Stimulated activated CD4-positive, alpha-beta T cell treated with anti-CD3 and anti-CD28 coated beads, Interleukin-4, amount 100 ng/mL, for 48 hours (primary cell): ENCODE measurements at places on chromosomes 1 and 21.

DNA sequence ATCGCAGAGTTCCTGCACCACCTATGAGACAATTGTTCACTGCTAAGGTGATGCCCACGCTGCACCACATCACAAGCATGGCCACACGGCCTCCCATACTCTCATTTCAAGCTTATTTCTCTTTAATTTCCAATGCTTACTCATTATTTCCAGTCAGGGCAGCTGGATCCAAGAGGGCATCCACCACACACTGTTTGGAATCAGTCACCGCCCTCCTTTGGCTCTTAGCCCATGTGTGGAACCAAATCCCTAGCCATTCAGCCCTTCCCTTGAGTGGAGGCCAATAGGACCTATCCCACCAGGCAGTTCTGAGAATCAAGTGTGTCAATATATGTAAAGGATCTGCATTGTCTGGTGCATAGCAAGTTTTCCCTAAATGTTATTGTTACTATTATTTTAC is 26.3 kb upstream of the PALMD start:
- DNase-seq: no peak

- peak; percentile 16 for DNase-seq
Observed at GRCh38 chr1:179080866-179081686, 794 bp upstream of the TOR3A start.

DNA sequence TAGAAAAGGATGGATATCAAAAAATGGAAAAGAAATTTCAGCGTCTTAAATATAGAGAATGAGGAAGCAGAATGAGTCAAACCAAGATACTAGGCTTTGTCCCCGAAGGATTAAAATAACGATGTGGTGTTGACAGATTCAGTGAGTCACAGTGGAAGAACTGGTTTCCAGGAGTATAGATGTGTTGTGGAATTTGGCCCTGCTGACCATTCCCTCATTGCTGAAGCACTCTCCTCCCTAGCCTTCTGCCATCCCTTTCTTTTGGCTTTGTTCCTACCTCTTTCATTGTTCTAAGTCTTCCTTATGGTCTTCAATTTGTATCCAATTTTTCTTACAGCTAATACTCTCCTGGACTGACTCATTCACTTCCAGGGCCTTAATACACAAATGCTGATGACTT is 23.1 kb upstream of the USP25 start:
- no peak for DNase-seq

DNA sequence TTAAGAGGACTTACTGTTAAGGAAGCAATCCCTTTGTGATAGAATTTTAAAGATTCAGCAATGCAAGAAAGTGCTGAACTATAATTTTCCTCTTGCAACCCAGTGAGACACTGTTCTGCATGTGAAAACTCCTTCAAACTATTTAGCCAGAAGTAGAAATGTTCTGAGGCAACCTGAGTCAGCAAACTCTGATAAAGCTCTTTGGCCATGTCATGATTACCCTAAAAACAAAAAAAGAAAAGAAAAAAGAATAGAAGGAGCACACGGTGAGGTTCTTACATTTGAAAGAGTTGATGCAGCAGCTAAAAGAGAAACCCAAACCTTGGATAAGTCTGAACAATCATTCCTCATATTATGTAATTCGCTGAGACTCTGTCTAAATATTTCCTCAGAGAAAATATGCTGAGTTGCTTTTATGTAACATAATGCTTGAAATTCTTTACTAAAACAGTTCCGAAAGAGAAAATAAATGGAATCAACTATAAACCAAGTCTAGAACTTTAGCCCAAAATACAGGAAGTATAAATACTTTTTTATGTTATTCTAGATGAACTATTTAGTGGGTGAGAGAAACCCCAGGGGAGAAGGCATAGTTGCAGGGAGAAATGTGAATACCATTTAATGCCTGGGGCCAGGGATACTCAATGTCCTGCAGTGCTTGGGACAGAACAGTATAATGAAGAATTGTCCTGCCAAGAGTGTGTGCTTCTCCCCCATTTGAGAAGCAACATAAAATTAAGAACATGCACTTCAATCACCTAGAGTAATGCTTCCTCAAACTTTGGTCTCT is 60.0 kb downstream of the INTS7 start:
- DNase-seq: no peak

- DNase-seq: no peak
Observed at GRCh38 chr1:230807561-230808280, 60.5 kb downstream of the CAPN9 start.

GRCh38 chr1:193427524-193427923 is 241.1 kb upstream of the B3GALT2 start:
- DNase-seq: no peak

- no peak for DNase-seq
Observed at GRCh38 chr1:78855258-78855657, 151.3 kb downstream of the ADGRL4 start.

DNA sequence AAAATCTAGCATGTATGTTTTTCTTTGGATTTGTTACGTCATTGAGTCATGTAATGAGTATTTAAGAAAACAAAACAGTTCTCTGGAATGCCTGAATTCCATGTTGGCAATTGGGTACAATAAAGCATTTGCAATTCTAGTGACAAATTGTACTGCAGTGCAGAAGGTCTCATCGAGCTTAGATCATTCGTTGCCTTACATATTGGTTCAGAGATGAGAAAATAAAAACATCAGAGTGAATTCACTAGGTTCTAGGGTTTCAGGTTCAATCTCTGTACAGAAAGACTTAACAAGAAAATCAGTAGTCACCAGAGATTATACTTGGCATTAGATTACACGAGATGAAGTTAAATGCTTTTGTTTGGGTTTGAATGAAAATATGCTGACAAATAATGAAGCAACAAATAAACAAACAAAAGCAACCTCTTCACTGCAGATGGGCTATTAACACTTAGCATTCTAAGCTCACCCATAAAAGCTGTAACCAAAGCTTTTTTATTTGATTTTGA is 124.7 kb downstream of the RYR2 start:
- no peak for DNase-seq

DNA sequence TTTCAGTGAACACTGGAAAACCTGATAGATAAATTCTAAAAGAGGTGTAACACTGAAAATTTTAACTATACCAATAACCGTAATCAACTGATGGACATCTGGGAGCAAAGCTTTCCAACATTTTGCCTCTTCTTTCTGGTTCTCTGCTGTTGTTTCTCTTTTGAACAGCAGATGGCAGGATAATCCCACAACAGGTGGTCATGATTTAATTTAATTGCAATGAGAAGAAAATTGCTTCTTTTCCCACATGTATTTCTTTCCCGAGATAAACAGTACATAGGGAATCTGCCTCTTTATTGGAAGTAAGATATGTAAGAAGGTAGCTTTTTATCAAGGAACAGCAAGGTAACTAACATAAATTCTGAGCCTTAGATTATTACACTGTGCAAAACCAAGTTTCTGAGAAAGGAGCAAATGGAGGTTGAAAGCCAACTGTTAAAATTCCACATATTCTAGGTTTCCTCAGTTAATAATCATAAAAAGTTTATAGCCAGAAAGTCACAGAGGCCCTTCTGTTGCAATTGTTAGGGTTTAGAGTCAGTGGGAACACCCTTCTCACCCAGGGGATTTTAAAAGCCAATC is 72.9 kb downstream of the RPS6KA1 start:
- DNase-seq: no peak

- no peak for DNase-seq
Observed at GRCh38 chr1:100536031-100536430, 1.9 kb upstream of the GPR88 start.

- no peak for DNase-seq
Observed at GRCh38 chr1:203362720-203363025, 11.8 kb upstream of the FMOD start.

DNA sequence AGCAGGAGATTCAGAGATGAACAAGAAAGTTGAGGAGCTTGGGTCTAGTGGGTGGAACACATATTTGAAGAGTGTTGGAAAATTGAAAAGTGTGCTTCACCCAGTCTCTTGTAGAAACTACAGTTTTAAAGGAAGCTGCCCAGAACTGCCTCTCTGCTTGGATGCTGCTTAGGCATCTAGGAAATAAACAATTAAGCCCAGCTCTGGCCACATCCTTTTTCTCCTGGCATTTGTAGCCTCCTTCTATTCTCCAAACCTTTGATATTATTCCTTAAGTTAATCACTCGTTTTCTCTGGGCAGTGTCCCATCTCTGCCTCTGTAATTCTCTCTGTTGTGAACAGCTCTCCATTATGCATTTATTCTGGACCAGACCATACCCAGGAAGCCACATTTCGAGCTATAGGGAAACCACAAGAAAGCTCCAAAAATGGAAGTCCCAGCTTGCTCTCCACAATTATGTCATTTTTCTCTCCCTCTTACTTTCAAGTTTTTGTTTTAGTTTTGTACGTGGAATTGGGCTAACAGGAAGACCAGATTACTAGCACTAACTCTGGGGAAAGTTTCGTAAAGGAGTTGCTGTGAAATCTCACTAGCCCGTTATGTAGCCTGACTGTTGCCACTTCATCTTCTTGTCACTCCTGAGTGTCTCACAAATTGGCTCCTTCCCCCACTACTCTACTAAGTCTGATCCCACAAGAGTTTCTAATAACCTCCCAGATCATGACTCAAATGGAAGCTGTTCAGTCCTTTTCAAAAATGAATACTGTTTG is 102.2 kb downstream of the NTMT2 start:
- no peak for DNase-seq

DNA sequence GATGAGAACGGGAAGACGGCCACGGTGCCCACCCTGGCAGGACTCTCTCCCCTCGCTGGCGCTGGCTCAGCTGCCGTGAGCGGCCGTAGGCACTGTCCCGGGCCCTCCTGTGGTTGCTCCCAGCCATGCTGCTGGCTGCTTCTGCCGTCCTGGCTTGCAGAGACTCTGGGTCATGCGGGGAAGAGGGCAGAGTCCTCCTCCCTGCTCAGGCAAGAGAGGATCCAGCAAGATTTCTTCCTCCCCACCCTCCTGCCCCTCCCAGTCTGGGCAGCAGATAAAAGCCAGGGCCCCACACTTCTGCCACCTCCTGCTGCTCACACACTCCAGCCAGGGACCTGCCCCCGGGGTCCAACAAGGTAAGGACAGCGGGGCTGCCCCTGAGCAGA is 60.1 kb downstream of the AGPAT3 start:
- no peak for DNase-seq

DNA sequence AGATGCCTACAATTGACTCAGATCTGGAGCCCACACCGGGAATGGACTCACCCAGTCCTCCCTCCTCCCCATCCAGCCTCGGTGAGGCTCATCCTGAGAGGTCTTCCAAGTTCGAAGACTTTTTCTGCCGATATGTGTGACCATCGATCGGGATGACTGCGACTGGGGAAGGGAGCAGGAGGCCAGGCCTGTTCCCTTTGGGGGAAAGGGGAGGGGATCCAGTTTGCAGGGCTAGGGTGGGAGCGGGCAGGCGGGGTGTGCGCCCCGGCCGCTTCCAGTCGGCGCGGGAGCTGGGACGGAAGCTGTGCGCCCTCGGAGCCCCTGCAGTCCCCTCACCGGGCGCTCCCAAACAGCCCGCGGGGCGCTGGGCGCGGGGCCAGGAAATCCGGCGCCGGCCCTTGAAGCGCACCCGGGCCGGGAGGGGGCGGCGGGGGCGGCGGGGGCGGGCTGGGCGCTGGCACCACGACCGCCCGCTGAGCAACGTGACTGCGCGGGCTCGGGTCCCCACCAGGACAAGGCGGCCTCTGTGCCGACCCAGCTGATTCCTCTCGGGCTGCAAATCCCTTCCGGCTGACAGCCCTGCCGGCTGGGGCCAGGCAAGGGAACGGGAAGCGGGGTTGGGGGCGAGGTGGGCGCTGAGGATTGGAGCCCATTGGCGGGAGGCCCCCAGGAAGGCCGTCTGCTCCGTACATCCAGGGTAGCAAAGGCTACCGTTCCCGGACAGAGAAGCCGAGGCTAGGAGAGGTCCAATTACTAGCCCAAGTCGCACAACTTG is 103.9 kb downstream of the EBNA1BP2 start:
- no peak for DNase-seq
